ENCODE measurements at places on chromosomes 2 and 18. TPM values are rescaled to one million over a fixed set of nuclear protein-coding genes. Genes with fewer than 3 reads are reported as not detected.

DNA sequence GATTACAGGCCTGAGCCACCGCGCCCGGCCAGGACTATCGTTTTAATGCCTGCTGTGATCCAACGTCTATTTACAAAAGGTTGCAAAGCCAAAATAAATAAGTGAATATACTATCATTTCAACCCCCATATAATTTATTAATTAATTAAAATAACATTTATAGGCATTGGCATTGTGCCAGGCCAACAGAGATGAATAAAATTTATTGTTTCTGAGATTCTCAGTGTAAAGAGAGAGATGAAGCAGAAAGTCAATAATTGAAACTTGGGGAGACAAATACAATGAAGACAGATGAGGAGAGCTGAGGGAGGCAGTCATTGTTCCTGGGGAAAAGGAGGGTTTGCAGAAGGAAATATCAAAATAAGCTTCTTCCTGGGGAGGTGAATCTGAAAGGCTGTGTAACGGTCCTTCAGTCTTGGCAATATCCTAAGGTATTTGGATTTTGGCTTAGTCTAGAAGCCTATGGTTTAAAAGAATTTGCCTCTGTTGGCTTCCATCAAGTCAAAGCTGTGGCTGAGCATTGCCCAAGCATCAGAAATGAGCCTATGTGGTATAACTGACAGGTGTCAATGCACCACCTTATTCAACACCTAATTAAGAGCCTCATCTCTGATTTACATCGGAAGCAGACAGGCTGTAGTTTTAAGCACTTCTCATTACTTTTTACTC lies 31.5 kb downstream of the KCNE4 start:
- DNase-seq, result no peak
- H3K4me1 ChIP-seq, result no peaks in the 10 kb centered on the region
- H3K27ac ChIP-seq, result no peak overlapping the region

- no peaks in the 10 kb centered on the region for H3K27me3 ChIP-seq
- no peak overlapping the region for H3K4me3 ChIP-seq
- no peak for DNase-seq
- no peaks in the 10 kb centered on the region for H3K36me3 ChIP-seq
Measured at GRCh38 chr2:2192091-2192955, 138.8 kb downstream of the MYT1L start.

- no peaks in the 10 kb centered on the region for H3K27me3 ChIP-seq
- no peak overlapping the region for H3K27ac ChIP-seq
- DNase-seq, result no peak
- H3K36me3 ChIP-seq, result no peaks in the 10 kb centered on the region
- H3K4me3 ChIP-seq, result no peak overlapping the region
Measured at GRCh38 chr2:170743530-170744239, 26.5 kb upstream of the ERICH2 start.

DNA sequence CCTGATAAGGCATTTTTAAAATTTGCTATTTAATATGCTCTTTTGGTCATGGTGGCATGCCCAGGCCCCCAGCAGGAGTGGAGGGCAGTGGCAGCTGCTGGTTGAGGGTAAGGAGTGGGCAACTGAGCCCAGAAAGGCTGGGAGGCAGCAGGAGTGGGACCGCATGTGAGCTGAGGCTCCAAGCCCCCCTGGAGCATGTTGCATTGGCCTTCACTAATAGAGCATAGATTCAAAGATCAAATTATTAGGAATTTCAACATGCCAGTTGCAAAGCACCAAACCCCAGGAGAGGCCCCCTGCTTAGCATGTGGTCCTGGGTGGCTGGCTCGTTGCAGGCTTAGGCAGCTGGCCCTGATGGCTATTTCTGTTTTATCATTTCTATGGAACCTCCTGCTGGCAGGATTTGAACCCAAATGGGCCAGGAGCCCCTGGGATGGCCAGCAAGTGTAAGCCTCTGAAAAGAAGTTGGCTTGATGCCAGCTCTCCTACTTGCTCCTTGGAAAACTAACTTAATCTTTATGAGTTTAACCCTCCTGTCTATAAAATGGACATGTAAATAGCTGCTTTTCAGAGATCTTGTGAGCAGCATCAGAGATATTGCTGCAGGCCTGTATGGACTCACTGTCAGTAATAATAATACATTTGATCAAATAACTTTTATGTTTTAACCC lies 42.1 kb upstream of the TMEM131 start:
- H3K27me3 ChIP-seq, result no peaks in the 10 kb centered on the region
- no peak overlapping the region for H3K27ac ChIP-seq
- H3K4me1 ChIP-seq, result no peaks in the 10 kb centered on the region
- DNase-seq, result no peak

GRCh38 chr2:130987519-130988425 lies 105.5 kb downstream of the FAM168B start:
- H3K4me1 ChIP-seq, result no peaks in the 10 kb centered on the region
- no peak overlapping the region for H3K4me3 ChIP-seq
- H3K36me3 ChIP-seq, result no peaks in the 10 kb centered on the region
- DNase-seq, result no peak
- H3K27me3 ChIP-seq, result no peaks in the 10 kb centered on the region

- no peak overlapping the region for H3K27ac ChIP-seq
- H3K27me3 ChIP-seq, result no peaks in the 10 kb centered on the region
- H3K4me3 ChIP-seq, result no peak overlapping the region
- no peaks in the 10 kb centered on the region for H3K4me1 ChIP-seq
Measured at GRCh38 chr18:6571239-6571602, 156.5 kb upstream of the L3MBTL4 start.

- no peak overlapping the region for H3K4me3 ChIP-seq
- H3K4me1 ChIP-seq, result no peaks in the 10 kb centered on the region
- no peaks in the 10 kb centered on the region for H3K36me3 ChIP-seq
- no peaks in the 10 kb centered on the region for H3K27me3 ChIP-seq
- no peak overlapping the region for H3K27ac ChIP-seq
- DNase-seq, result no peak
Measured at GRCh38 chr18:70493461-70493860, 204.6 kb downstream of the SOCS6 start.

- no peaks in the 10 kb centered on the region for H3K27me3 ChIP-seq
- no peaks in the 10 kb centered on the region for H3K36me3 ChIP-seq
- no peak overlapping the region for H3K4me3 ChIP-seq
- no peak for DNase-seq
Measured at GRCh38 chr2:9771481-9772017, 71.7 kb upstream of the TAF1B start.

DNA sequence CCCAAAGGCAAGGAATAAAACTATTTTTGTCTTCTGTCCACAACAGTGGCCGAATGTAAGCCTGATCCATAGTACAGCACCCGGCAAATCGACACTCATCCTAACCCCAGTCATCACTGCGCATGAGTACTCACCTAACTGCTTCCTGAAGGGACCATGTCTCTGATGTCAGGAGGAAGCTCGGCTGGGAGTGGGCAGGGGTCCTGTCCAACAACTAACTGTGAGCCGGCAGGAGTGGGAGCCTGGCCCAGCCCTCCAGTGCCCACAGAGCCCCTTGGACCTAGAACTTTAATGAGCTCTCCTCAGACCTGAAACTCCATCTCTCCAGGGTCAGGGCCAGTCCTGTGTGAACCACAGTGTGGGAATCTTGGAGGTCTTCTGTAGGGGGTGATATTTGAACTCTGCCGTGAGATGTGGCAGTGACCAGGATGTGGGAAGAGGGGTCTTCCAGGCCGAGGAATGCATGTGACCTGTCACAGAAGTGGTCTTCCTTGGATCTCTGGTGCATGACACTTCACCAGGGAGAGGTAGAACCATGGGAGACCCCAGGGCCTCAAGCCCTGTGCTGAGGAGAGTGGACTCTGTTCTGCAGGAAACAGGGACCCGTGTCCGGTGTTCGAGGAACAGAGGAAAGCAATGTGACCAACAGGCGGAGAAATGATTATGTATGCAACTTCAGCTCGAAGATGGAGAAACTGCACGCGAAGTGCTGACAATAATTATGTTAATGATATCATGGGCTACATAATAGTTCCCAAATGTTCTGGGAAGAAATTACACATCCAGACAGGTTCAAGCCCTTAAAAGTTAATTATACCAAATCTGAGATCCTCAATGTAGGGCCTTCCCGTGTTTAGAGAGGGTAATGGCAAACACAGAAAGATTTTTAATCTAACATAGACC lies 240.1 kb upstream of the HDAC4 start:
- no peak overlapping the region for H3K4me3 ChIP-seq
- no peaks in the 10 kb centered on the region for H3K36me3 ChIP-seq
- H3K27ac ChIP-seq, result no peak overlapping the region
- no peak for DNase-seq

GRCh38 chr18:51811883-51812282 lies 528.1 kb upstream of the DCC start:
- H3K36me3 ChIP-seq, result no peaks in the 10 kb centered on the region
- no peak for DNase-seq
- H3K4me1 ChIP-seq, result no peaks in the 10 kb centered on the region
- no peak overlapping the region for H3K27ac ChIP-seq
- no peak overlapping the region for H3K4me3 ChIP-seq

- peak overlapping the region; percentile 74 for H3K4me3 ChIP-seq
- no peak for DNase-seq
- peak overlapping the region; percentile 93 for H3K27ac ChIP-seq
- no peaks in the 10 kb centered on the region for H3K27me3 ChIP-seq
- H3K36me3 ChIP-seq, result no peaks in the 10 kb centered on the region
- H3K4me1 ChIP-seq, result no peaks in the 10 kb centered on the region
Measured at GRCh38 chr2:70552501-70553333, 909 bp downstream of the TGFA start.

DNA sequence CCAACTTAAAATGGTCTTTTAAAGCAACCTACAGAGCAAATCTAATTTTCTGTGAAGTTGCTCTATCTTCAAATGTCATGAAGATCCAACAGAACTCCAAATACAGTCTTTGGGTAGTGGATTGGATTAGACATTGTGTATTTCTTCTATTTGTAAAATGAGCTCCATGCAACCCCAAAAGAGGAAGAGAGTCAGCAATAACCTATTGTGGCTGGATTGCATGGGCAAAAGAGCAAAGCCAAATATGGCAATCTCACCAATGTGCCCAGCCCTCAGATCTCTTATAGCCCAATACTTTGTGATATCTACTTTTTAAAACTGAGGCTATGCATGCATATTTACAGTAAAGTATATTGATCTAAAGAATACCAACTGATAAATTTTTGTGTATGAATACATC lies 146.3 kb downstream of the TXNL1 start:
- H3K36me3 ChIP-seq, result no peaks in the 10 kb centered on the region
- DNase-seq, result no peak

SKOR2 gene
- not detected for total RNA-seq

RUFY4 gene
- total RNA-seq, result 2.8 TPM

TTC21B gene
- total RNA-seq, result 49.8 TPM

BOLA3 gene
- total RNA-seq, result 30.2 TPM

CCDC85A gene
- total RNA-seq, result 11.5 TPM

STPG4 gene
- not detected for total RNA-seq
